Cardiac muscle cell (in vitro differentiated cells and primary cell): ENCODE measurements at places on chromosomes 6 and 20. TPM values are rescaled to one million over a fixed set of nuclear protein-coding genes. Genes with fewer than 3 reads are reported as not detected.

Gene REM1
- not detected in 2 replicates for polyA plus RNA-seq

Gene RIMS4
- polyA plus RNA-seq = 2.0 and 3.6 TPM in 2 replicates

Gene C6orf163
- 1.4 and 2.8 TPM in 2 replicates for polyA plus RNA-seq

Gene TPD52L1
- 49.2 and 96.3 TPM in 2 replicates for polyA plus RNA-seq

Gene CITED2
- 34.9 and 76.6 TPM in 2 replicates for polyA plus RNA-seq

Gene TFAP2C
- polyA plus RNA-seq = not detected in 2 replicates

Gene BCAS1
- 0.27 TPM in 1 of 2 replicates, not detected in the other for polyA plus RNA-seq

Gene PI16
- polyA plus RNA-seq = 0.07 and 0.37 TPM in 2 replicates

Gene CD83
- polyA plus RNA-seq = 4.5 and 4.7 TPM in 2 replicates

Gene RSPO3
- polyA plus RNA-seq = 170 and 280 TPM in 2 replicates

Gene C6orf15
- polyA plus RNA-seq = not detected in 2 replicates

Gene HLA-DQA2
- polyA plus RNA-seq = not detected in 2 replicates

Gene SMLR1
- polyA plus RNA-seq = 0.31 TPM in 1 of 2 replicates, not detected in the other

Gene KIFC1
- 9.4 and 33.3 TPM in 2 replicates for polyA plus RNA-seq

Gene HLA-DMA
- 3.7 and 6.9 TPM in 2 replicates for polyA plus RNA-seq

Gene TUBB2A
- polyA plus RNA-seq = 59.9 and 110 TPM in 2 replicates

Gene LY86
- 0.24 TPM in 1 of 2 replicates, not detected in the other for polyA plus RNA-seq
